ENCODE measurements at places on chromosomes 1 and 21.

- DNase-seq: no peak
These were observed 54.6 kb downstream of the SIM2 start for GRCh38 chr21:36753556-36753955.

DNA sequence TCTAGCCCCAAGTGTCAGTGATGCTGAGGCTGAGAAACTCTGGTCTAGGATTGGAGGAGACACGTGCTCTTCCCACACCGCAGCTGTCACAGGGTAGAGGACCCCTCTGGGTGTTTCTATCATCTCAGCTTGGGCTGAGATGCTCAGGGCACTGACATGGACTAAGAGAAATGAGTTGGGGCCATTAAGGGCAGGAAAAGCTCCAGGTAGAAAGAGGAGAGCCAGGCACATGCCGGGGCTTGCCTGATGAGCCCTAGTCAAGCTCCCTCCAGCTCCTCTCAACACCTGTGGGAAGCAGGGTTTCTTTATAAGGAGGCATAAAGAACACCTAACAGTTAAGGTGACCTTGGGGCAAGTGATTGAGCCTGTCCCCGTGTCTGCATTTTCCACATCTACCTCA is 17.3 kb downstream of the ABCA4 start:
- no peak for DNase-seq

GRCh38 chr21:29175408-29176134 is 45.1 kb downstream of the MAP3K7CL start:
- DNase-seq: no peak

GRCh38 chr1:219566951-219567947 is 45.7 kb downstream of the ZC3H11B start:
- DNase-seq: peak; percentile 33

DNA sequence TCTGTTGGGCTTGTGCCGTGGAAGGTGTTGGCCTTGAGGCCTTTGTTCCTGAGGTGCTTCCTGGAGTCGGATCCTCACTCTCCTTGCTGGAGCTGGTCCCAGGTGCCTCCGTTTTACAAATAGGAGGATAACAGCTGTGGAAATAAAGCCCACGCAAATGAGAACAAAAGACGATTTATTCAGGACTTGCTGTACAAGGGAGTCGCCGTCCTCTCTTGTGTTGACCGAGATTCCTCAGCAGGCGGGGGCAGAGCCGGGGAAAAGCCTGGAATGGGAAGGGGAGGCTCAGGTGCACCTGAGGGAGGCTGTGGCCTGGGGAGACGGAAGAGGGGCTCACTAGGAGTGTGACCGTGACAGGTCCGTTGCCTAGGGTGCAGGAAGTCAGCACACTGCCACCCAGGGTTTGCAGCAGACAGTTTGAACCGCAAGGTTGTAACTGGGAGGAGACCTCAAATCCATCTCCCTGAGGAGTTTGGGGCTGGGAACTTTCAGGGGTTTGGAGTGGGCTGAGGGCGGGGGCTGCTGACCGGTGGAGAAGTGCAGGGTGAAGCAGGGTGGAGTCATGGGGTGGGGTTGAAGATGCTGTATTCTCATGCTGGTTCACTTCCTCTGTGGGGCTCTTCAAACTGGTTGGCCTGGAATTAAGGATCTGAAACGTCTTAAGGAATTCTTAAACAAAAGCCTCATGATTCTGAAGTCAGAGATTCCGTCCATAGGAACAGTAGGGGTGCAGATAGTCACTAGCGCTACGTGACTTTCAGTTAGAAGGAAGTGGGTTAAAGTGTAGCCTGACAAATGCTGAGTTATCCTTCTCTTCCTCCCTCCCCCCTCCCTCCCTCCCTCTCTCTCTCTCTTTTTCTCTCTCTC is 2.6 kb upstream of the CSTB start:
- peak; percentile 48 for DNase-seq

- DNase-seq: no peak
These were observed 1.1 kb upstream of the PRRX1 start for GRCh38 chr1:170662561-170663403.

- peak; percentile 81 for DNase-seq
These were observed 33.5 kb upstream of the IL19 start for GRCh38 chr1:206736878-206737728.

- no peak for DNase-seq
These were observed 36.2 kb downstream of the HSPG2 start for GRCh38 chr1:21900766-21901472.

DNA sequence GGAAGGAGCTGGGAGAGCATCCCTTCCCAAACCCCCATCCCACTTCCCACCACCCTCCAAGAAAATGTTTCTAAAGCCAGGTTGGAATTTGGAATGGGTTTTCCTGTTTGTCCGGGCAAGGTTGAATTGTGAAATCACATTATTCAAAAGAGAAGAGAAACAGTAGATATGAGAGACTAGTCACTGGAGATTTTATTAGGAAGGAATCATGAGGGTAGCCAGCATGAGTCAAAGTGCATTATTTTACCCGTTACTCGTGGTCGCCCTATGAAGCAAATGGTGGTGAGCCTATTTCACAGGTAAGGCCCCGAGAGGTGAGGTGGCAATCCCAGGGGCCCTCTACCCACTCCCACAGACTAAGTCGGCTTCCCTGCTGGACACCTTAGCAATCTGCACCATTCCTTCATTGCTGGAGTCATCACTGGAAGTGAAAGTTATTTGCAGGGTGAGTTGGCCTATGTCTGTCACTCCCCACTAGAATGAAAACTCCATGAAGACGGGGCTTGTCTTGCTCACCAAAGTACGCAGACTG is 52.8 kb downstream of the TOMM20 start:
- peak; percentile 55 for DNase-seq

DNA sequence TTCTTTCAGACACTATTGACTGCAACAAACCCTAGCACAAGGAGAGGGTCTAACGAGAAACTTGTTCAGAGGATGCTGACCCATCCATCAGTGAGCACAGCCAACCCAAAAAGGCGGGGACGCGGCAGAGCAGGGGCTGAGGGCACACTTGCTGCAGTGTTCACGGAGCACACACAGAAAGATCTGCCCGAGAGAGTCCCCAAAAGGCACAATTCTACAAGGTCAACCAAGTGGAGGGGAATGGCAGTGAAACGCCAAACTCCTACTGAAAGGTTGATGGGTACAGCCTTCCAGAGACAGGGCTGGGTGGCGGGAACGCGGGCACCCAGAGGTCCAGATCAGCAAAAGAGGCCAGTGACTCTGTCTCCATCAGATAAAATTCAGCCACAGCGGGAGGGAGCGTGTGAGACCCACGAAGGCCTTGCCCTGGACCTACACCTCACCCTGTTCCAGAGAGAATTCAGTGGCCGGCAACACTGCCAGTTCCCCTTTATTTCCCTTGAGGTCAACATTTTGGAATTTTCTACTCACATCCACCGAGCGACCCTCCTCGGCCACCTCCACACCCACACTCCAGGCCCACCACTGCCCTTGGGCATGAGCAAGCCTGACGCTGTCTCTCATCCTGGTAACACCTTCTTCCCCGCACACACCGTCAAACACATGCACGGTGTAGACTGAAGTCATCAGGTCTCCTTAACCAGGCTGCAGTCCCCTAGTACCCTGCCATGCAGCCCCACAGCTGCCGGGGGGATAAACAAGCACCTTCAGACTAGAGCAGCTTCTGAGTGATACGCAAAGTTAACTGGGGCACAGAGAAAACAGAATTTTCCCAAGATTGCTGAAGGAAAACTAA is 5.5 kb downstream of the GNG4 start:
- no peak for DNase-seq

- DNase-seq: no peak
These were observed 93.0 kb downstream of the SPATA46 start for GRCh38 chr1:162283657-162284056.

- no peak for DNase-seq
These were observed 863 bp upstream of the NUF2 start for GRCh38 chr1:163320891-163321290.

GRCh38 chr1:5917591-5918274 is 74.5 kb downstream of the NPHP4 start:
- DNase-seq: no peak

- DNase-seq: peak; percentile 48
These were observed 4.9 kb upstream of the CORT start for GRCh38 chr1:10444795-10445397.

GRCh38 chr1:161299347-161299746 is 10.4 kb downstream of the MPZ start:
- DNase-seq: no peak

DNA sequence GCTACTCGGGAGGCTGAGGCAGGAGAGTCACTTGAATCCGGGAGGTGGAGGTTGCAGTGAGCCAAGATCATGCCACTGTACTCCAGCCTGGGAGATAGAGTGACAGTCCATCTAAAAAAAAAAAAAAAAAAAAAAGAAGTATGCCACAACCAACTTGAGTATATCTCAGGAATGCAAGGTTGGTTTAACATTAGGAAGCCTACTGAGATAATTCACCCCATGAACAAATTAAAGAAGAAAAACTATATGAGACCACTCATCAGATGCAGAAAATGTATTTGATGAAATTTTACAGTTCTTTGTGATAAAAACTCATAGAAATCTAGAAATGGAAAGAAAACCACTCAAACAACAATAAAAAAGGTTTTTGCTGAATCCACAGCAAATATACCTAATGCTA is 373.8 kb downstream of the LMO4 start:
- no peak for DNase-seq

GRCh38 chr1:114154963-114155322 is 1.3 kb upstream of the SYT6 start:
- no peak for DNase-seq

GRCh38 chr1:231626535-231626950 is at the start of gene DISC1:
Gene DISC1 (plus strand): TSS chr1:231626790. CDS start chr1:231626868, 78 bp downstream.
- DNase-seq: peak; percentile 84

- peak; percentile 26 for DNase-seq
These were observed 10.8 kb downstream of the GPR3 start for GRCh38 chr1:27403065-27403726.

DNA sequence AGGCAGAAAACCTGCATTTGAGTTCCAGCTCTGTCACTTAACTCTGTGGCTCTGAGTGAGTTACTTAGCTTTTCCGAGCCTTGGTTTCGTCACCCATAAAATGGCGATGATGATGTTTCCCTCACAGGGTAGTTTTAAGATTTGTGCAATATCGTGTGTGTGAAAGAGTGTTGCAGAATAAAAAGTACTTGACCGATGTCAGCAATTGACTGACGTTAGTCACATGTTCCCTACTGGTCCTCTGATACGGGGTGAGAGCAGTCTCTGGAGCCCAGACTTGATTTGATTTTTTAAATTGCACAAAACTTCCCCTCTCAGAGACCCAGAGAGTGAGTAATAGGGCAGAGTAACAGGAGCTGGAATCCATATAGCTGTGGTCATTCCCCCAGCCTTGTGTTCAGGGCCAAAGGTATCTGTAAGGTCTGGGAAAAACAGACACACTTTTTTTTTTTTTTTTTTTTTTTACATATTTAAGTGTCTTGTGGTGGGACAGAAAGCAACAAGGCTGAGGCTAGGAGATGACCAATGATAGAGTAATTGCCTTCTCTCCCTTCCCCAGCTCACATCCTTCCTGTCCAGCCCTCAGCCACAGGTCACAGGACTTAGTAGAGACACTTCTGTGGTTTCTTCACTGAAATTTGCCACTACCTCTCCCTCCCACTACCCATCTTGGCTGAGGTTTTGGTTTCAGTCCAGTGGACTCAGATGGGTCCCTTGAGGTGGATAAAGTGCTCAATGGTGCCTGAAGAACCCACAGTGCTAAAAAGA is 2.0 kb downstream of the FCER1G start:
- DNase-seq: peak; percentile 39

DNA sequence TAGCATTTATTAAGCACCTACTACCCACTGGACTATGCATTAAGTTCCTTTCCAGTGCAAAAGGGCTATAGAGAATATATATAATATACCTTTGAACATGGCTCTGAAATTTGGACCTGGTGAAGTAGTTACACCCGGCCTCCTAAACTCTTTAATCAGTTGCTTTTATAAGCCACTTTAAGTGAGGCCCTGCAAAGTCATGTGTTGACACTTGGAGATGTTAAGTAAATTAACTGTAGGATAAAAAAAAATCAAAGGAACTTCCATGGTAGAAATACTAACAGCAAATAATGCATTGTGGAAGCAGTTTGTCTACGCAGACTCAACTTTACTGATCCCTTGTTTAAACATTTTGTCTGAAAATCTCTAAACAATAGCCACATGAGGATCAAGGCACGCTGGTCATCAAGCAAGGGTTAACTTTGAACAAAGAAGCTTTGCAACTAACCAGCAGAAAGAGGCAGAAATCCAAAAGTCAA is 283.9 kb downstream of the VAV3 start:
- no peak for DNase-seq

- DNase-seq: peak; percentile 48
These were observed 13.8 kb downstream of the ENSA start for GRCh38 chr1:150615346-150616201.

GRCh38 chr21:19870682-19871081 is 1127.5 kb upstream of the NCAM2 start:
- DNase-seq: no peak

DNA sequence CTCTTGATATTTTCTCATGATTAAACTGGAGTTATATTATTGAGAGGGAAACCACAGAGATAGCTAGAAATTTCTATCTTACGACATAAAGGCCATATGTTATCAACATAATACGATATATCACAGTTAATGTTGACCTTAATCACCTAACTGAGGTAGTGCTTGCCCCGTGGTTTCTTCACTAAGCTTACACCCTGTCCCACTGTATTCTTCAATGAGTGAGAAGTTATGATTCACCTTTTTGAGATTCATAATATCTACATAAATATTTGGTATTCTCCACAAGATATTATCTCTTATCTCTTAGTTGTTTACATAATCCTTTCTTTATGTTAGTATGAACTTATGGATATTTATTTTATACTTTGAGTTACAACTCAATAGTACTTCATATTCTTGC is 1714.1 kb downstream of the BRINP3 start:
- no peak for DNase-seq

DNA sequence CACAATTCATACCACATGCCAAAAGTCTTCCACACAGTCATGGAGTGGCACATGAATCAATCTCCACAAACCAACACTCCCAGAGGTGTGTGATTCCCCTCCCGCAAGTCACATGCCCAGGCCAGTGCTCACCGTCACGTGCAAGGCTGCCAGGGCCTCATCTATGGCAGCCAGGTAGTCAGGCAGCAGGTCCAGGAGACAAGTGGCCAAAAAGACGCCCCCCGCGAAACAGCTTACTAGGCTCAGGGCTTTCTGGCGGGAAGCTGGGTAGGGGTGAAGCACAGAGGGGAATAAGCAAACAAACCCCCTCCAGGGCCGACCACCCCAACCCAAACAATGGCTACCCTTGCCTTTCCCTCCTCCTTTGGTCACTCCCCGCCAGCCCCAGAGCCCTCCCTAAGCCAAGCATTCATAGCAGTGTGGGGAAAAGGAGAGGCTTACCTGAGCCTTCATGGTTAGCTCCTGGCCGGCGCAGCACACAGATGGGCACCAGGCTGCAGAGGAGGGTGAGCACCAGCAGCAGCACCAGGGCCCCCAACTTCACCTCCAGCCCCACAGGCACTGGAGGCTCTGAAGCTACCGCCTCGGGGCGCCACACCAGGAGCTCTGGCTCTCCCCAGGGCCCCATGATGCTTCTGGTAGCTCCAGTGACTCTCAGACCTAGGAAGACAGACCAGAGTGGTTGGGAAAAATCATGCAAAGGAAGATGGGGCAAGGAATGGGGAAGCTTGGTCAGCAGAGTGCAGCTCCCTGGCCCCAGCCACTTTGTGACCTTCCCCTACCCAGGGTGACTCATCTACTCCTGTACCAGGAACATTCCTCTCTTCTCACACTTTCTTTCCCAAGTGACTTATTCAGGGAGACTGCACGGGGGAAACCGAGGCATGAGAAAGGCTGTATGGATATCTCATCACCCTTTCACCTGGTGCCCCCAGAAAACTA is 978 bp downstream of the SLC39A1 start:
- no peak for DNase-seq
